ENCODE measurements at places on chromosomes 5 and 9. TPM values are rescaled to one million over a fixed set of nuclear protein-coding genes. Genes with fewer than 3 reads are reported as not detected.

SLCO4C1 gene
- total RNA-seq, result 0.03 TPM

TYRP1 gene
- total RNA-seq, result 36.0 TPM

SPAG8 gene
- total RNA-seq, result 6.0 TPM

- DNase-seq, result no peak
These were observed 2.5 kb upstream of the ZNF367 start for GRCh38 chr9:96420468-96421219.

DNA sequence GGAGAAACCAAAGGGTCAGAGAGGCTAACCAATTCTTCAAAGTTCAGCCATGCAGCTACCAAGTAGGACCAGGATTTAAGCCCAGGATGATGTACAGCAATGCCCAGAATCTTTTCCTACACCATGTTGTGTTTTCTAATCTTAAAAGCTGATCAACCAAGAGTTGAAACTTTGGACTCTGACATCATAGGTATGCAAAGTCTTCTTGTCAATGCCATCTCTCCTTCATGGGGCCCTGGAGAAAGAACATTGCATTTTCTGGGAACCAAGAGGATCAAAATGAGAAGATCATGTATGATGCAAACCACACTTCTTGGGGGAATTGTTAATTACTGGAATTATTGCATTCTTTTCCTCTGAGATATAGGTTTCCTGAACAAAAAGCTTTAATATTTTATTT, 54.4 kb upstream of the XPA start:
- DNase-seq, result no peak

- no peak for DNase-seq
These were observed 407.4 kb downstream of the BRINP1 start for GRCh38 chr9:118961857-118962256.

DNA sequence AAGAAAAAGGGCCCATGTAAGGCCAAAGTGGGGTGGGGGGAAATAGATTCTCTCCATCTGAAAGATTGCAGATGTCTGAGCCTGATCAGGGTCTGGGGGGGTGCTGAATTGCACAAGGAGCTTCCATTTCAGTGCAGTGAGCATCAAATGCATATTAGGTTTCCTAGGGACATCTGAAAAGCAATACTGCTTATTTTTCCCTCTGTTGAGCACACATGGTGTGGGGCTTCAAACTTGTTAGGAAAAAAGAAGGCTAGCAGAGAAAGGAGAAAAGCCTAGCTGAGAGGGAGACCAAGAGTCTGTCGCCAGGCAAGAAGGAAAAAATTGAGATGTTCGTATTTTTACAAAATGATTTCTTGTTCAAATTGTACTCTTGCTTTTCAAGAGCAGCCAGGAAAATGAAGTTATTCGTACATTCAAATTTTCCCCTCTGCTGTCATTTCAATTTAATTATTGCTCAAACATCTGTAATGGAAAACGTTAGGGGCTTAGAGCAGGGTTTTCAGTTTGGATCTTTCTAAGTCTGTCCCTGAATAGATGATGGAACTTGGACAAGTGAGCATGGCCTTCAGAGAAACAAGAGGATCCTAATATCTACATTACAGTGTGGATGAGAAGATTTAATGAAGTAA, 191.9 kb upstream of the GAS1 start:
- DNase-seq, result no peak

DNA sequence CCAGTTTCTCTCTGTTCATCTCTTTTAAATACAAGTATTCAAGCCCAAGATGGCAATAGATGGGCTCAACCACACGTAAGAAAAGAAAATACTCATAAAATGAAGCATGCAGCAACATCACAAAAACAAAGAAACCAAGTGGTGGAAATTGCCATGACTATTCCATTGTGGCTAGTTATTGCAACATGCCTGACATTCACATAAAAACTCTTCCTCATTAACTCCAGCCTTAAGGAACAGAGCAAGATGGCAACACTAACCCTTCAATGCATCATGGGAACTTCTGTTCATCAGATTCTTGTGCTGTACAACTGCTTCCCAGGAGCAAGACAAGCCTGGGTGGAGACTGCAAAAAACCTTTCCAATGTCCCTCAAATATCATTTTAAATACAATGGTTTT, 1.4 kb upstream of the GLIS3 start:
- no peak for DNase-seq

DNA sequence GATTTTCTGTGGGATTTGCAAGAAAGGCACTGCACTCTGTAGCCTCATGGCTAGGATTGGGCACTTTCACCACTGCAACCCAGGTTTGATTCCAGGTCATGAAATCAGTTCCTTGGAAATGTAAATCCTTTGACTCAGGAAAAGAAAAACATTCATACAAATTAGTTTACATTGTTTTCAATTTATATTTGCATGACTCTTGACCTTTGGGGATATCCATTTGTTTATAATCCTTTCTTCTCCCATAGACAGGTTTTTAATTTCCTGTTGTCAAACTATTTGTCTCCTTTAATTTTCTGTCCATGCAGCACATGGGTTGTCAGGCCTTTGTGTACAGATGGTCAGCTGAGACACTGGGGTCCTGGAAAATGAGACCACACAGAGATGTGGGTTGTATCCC, 801.5 kb downstream of the NR2F1-AS1 start:
- no peak for DNase-seq

DNA sequence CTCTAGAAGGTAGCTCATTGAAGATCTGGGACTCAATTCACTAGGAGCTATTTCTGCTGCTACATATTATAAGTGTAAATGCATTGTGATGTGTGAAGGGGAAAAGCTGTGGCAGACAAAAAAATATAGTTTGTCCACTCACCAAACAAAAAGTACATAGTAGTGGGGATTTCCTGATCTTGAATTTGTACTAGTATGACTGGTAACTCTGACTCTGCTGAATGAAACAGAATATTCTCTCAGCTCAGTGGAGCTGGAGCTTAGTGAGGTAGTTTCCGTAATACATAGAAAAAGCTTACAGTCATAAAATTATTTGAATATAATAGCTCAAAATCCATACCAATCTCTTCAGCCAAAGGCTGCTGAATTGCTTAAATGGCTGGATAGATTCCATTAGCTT, 455.6 kb upstream of the CD180 start:
- no peak for DNase-seq

DNA sequence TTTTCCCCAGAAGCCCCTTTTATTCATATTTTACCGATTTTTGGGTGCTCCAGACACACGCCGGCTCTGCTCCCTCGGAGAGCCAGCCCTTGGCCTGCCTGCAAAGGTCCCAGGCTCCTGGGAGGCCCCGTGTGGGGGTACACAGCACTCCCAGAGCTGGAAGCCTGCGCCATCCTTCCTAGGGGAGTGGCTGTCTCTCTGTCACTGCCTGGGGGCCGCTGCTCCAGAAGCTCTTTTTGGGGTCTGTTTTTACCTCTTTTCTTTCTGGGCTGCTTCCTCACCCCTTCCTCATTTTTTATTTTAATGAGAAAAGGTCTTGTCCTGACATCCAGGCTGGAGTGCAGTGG, 119.1 kb upstream of the COL5A1 start:
- DNase-seq, result no peak

DNA sequence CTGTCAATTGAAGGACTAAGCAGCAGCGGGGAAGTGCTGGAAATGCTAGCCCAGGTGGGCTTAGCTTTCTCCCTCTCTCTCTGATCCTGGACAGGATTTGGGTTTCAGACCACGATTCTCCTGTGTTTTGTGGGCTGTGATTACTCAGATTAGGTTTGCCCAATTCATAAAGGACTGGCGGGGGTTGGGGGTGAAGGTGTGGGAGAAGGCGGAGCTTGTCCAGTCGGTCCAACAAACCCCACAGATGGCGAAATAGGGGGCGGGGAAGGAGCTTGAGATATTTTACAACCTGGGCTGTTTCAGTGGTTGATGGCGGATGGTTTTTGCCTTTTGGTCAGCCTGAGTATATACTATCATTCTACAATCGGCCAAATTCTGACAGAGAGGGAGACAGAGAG, 35.2 kb downstream of the PCDHAC2 start:
- DNase-seq, result no peak

DNA sequence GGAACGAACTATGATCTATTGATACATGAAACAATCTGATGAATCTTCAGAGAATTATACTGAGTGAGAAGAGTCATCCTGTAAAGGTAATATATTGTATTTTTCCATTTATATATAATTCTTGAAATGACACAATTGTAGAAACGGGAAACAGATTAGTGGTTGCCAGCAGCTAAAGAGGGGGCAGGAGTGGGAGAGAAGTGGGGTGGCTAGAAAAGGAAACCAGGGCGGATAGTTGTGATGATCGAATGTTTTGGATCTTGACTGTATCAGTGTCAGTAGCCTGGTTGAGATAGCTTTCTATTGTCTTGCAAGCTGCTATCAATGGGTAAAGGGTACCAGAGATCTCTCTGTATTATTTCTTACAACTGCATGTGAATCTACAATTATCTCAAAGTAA, 17.7 kb upstream of the RAPGEF1 start:
- DNase-seq, result no peak

DNA sequence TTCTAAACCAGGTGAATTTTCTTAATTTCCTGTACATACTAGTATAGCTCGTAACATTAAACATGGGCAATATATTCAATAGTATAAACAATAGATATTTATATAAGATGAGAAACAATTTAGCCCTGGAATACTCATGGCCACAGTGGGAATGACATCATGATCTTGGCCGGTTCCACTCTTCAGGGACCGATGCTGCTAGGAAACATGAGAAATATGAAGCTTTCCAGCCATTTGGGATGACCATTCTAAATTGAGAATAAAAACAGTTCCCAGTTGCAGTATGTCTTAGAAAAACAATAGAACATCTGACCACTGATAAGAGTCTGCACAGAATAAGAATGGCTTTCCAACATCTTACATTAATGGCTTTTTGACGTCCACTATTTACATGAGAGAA, 33.3 kb upstream of the SLCO6A1 start:
- DNase-seq, result peak; percentile 31

DNA sequence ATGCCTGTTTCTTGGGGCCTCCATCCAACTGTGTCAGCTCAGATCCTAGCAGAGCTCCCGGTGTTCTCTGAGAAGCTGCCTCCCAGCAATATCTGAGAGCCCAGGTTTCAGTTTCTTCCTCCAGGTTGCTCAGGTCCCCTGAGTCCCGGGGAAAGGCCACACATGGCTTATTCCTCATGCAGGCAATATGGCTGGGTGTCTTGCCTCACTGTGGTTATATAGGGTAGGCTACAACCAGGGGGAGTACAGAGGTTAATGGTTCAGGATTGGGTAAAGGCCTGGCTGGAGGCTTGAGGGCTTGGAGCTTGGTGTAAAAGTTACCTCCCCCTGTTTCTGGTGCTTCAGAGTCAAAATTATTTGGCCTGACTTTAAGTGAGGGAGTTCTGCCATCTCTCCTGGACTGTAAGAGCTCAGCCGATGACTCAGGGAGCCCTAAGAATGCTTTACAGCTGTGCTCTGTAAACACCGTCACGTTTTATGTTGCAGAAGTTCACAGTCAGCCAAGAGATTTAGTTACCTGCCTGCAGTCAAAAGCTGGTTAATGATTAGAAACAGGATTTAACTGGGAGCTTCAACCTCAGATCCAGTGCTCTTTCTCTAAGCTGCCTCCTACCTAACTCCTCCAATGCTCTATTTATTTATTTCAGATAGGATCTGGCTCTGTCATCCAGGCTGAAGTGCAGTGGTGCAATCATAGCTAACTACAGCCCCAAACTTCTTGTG, 24.3 kb upstream of the UBAP2 start:
- DNase-seq, result no peak

DNA sequence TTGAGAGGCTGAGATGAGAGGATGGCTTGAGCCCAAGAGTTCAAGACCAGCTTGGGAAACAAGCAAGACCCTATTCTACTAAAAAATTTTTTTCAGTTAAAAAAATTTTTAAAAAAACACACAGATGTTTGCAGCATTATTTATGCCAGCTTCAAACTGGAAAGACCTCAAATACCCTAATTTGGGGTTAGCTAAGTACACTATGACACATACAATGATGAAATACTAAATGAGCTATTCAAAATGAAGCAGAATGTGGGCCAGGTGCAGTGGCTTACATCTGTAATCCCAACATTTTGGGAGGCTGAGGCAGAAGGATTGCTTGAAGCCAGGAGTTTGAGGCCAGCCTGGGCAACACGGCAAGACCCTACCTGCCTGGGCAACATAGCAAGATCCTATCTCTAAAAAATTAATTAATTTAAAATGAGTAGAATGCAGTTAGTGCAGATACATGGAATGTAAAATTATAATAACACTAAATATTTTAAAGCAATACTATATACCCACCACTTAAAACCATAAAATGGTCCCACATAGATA, 44.9 kb downstream of the LHFPL2 start:
- DNase-seq, result no peak

- no peak for DNase-seq
These were observed 13.7 kb downstream of the CAST start for GRCh38 chr5:96675882-96676281.

DNA sequence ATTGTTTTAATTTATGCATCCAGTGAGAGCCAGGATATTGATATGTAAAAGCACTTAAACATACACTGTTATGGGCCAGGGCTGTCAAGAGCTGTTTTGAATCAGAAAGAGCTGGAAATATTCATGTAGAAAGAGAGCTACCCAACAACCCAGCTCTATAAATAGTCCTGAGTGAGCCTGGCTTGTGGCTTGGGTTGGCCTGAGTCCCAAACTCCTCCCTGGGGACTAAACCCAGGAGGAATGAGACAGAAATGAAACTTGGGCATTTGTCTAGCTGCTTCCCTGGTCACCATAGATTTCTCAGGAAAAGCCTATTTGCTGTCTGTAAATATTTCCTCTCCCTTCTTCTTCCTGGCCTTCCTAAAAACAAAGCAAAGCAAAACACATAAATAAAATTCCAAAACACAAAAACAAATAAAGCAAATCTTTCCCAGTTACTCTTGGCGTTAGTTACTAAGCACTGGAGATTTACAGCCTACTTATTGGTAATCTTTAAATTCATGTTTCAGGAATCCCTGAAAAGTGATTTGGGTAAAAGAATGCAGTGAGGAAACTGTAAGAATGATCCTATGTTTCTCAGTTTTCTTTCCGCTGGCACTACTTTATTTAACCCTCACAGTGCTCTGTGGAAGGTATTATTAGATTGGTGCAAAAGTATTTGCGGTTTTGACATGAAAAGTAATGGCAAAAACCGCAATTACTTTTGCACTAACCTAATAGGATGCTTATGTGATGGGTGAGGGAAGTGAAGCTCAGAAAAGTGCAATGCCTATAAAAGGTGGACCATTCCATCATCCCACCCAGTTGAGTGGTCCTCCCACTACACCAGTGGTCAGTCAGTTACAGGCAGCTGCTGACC, 111.8 kb downstream of the CARTPT start:
- peak; percentile 80 for DNase-seq

DNA sequence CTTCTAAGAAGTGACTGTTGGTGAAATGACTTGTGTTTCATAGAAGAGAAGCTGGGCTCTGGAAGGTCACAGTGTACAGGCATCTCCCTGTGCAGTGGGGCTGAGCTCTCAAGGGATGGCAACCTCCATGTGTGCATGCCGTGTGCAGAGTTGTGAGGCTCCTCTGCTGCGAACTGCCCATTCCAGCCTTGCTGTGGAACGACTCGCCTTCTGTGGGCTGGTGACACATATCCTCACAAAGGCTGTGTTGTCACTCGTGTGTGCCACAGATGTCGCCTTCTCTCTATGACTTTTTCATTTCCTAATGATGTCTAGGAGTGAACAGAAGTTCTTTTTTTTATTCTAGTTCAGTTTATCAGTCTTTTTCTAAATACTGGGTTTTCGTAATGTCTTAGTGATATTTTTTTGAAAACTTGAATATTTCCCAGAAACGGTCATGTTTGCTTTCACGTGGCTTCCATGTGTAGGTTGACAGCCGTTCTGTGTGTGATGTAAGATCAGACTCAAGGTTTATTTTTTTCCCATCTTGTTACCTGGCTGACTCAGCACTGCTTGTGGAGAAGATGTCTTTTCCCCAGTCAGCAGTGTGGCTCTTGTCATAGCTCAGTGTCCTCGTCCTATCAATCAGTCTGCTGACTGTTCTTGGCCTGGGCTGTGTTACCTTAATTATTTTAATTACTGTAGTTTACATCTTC, 57.3 kb upstream of the CACNA1B start:
- no peak for DNase-seq
